ENCODE measurements at places on chromosomes 5 and 9.

DNA sequence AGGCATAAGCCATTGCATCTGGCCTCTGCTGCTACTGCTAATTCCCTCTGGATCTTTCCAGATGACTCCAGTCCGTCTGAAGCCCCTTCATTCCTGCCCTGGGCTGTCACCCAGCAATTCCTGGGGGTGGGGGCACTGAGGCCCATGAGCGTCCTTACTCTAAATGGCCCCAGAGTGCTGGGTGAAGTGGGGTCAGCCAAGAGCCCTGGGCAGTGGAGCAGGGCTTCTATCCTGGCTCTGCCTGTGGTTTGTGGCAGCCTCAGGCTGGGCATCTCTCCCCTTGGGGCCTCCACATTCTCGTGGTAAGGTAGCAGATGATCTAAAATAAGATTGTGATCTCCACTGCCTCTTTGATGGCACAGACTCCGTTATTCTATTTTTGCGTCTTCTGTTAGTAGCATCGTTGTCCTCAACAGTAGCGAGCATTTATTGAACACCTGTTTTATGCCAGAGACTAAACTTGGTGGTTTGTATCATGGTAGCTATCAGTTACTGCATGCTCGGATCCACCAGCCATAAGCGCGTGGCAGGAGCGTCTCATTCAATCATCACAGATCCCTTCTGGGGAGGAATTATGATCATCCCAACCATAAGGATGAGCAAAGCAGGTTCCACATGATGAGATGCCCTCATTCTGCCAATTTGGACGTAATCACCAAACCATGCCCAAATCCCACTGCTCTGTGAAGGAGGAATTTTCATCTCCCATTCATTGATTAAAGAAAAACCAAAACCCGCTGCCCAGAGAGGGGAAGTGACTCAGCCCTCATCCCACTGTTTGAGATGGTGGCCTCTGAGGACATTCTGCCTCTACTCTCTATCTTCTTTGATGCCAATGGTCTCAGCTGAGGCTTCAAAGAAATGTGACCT is 21.9 kb upstream of the DUSP1 start:
- no peak for DNase-seq

- DNase-seq = peak; percentile 99
These were observed 4.6 kb downstream of the TEX48 start for GRCh38 chr9:114677418-114677817.

DNA sequence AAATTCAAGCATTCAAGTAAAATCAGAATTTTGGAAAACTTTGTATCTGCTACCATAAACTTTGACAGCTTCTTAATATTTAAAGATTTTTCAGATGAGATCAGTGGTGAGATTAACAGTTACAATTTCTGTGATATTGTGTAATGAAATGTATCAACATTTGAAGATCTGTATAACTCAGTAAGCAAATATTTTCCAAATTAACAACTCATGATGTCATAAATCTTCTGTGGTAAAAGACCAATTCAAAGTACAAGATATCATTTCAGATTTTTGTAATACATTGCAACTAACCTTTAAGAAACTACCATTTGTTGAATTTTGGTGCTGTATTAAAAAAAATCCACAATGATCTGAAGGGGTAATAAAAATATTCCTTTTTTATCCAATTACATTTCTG is 352.2 kb downstream of the KIAA0825 start:
- no peak for DNase-seq

DNA sequence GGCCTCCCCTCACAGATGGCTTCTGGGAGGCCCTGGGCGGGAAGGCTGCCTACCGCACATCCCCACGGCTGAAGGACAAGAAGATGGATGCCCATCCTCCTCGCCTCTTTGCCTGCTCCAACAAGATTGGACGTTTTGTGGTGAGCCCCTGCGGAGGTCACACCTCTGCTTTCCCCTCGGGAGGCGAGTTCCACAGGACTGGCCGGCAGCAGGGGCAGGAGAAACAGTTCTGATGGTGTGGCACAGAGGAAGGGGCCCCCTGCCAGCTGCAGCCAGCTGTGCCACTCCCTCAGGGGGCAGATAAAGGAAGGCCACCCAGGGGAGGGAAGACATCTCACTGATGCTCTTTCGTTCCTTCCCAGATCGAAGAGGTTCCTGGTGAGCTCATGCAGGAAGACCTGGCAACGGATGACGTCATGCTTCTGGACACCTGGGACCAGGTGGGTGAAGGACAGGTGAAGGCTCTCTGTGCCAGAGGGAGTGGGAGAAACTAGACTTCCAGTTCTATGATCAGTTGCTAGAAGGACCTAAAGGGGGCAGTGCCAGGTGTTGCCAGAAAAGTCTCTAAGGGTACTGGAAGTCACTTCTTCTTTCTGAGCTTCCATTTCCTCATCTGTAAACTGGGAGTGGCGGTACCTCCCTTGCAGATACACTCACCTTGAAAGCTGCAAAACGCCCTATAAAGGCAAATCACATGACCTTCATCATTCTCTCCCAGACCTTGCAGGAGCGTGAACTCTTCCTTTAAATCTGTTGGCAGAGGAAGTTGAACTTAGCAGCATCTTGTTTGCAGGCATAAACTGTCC is 41.0 kb downstream of the STOM start:
- no peak for DNase-seq

GRCh38 chr9:133604214-133604613 is 5.0 kb downstream of the FAM163B start:
- peak; percentile 31 for DNase-seq

DNA sequence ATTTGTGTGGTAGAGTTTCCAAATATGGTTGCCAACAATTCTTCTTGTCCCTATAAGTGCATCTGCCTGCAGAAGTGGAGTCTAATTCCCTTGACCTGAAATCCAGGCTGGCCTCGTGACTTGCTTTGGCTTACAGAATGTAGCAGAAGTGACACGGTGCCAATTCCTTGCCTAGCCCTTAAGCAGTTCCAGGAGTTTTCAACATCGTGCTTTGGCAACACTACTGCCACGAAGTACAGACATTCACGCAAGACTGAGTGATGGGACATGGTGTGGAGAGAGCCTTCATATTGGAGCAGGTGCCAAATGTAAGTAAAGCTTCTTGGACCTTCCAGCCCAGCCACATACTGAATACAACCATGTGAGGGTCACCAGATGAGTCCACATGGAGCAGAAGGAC is 92.9 kb upstream of the NEK6 start:
- DNase-seq = no peak

DNA sequence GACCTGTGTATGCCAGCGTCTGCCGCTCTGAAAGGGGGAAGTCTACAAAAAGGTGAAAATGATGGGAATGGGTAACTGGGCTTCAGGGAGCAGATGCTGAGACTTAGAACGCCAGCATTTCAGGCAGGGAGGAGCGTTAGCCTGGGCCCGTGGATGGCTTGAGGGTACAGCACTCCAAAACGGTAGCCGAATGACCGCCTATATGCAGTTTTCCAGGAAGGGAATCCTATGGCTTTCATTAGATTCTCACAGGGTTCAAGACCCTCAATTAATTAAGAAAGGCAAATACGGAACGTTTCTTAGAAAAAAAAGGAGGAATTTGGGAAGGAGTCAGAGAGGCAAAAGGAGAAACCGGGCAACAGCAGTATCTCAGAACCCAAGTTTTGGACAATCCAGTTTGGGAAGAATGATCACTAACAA is 639 bp downstream of the AMACR start:
- DNase-seq = peak; percentile 21

- DNase-seq = no peak
These were observed 18.5 kb upstream of the RCL1 start for GRCh38 chr9:4774209-4774608.

- DNase-seq = peak; percentile 42
These were observed 1.2 kb downstream of the LCN15 start for GRCh38 chr9:136762915-136763648.

GRCh38 chr5:78992146-78992545 is 7.0 kb upstream of the ARSB start:
- no peak for DNase-seq

- no peak for DNase-seq
These were observed 61.8 kb downstream of the ERAP1 start for GRCh38 chr5:96745844-96746531.

GRCh38 chr9:34687276-34688030 is 3.6 kb downstream of the CCL19 start:
- no peak for DNase-seq

DNA sequence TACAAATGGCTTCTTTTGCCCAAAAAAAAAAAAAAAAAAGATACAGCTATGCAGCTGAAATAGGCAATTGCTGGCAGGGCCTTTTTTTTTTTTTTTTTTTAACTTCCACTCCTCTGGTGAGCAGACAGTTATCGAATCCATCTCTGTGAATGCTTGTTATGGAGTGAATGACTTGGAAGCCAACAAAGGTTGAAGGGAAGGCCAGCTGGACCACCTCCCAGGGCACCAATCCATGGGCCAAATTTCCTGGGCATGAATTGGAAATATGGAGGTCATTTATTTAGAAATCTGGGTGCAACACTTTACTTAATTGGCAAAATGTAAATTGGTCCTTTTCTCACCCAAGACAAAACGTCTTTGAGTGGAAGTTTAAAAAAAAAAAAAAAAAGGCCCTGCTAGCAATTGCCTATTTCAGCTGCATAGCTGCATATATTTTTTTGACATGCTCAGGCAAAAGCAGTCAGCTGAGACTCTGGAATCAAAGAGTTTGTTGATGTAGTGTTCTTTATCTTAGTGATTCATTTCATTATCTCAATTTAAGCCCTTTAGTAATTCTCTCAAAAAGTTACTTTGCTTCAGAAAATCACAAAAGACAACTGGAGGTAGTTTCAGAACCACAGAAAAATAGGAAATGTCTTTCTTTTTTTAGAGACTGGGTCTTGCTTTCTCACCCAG is 392.2 kb upstream of the KLF4 start:
- no peak for DNase-seq

- DNase-seq = no peak
These were observed 236.3 kb downstream of the MCTP1 start for GRCh38 chr5:95048628-95049027.

- peak; percentile 37 for DNase-seq
These were observed 650 bp downstream of the GPR107 start for GRCh38 chr9:130054325-130054786.

GRCh38 chr5:1673042-1673677 is 126.5 kb downstream of the MRPL36 start:
- DNase-seq = no peak

DNA sequence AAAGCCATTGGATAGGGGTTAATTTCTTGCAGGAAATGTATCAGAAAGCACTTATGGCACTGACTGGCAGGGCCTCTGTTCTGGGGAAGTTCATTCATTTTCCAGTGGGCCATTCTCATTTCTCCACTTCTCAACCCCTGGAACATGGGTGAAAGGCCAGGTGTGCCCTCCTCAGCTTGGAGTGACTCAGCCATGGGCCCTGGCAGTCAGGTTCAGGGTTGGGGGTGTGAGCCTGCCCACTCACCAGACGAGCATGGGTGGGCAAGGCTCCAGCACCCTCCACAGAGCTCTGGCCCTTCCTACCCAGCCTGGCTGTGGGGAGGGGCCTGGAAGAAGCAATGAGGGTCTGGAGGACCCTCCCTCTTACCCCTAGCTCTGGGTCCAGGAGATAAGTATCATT is 174.4 kb downstream of the HSPA4 start:
- no peak for DNase-seq
